ENCODE measurements at places on chromosomes 6 and 20.

GRCh38 chr6:157148391-157149323 lies 174.7 kb downstream of the TMEM242 start:
- DNase-seq: no peak

- DNase-seq: no peak
These were observed 756 bp downstream of the MOXD1 start for GRCh38 chr6:132400555-132400882.

DNA sequence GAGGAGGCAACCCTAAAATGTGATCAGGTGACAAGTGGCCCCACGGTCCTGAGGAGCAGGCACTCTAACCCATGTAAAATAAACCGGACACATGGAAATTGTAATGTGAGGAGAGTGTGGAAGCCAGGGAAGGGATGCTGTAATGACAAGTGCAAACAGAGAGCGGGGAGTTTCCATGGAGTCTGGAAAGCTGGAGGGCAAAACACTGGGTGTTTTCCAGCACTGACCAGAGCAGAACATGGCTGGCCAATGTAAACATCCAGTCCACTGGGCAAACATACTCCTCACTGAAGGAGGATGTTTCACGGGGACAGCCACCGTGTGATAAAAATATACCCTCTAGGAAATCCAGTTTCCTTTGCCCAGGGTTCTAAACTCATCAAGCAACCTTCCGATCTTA lies 219.0 kb upstream of the JARID2 start:
- DNase-seq: no peak

- no peak for DNase-seq
These were observed 191.5 kb upstream of the RNF217 start for GRCh38 chr6:124770784-124771183.

- no peak for DNase-seq
These were observed 5.2 kb upstream of the IL17A start for GRCh38 chr6:52180787-52181558.

GRCh38 chr6:52550014-52550575 lies 26.8 kb downstream of the TRAM2 start:
- no peak for DNase-seq

GRCh38 chr20:21272679-21273078 lies 30.5 kb upstream of the XRN2 start:
- no peak for DNase-seq

DNA sequence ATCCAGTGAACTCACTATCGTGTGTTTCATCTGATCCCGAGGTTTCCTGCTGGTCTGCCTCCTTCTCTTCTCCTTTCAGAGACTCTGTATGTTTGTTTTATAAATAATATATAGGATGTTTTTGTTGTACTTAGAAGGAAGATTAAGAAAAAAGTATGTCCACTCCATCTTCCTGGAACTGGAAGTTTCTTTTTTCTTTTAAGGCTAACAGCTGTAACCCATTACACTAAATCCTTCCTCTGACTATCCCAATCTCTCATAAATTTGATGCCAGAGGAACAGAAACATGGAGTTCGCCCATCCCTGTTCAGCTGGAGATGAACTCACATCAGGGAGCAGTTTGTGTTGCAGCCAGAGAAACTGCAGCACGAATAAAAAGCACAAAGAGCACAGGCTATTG lies 20.7 kb downstream of the RIPK1 start:
- DNase-seq: no peak

Measured in stimulated activated CD4-positive, alpha-beta T cell treated with anti-CD3 and anti-CD28 coated beads, Interleukin-12 subunit alpha, Interleukin-12 subunit beta, amount 100 ng/mL, for 4 hours (primary cell).